ENCODE measurements at places on chromosomes 16 and 17.

GRCh38 chr16:59030923-59031485, 296.9 kb upstream of the GOT2 start:
- no peak for DNase-seq
- H3K36me3 ChIP-seq, result no peaks in the 10 kb centered on the region
- H3K27me3 ChIP-seq, result no peaks in the 10 kb centered on the region
- no peaks in the 10 kb centered on the region for H3K4me1 ChIP-seq
- no peak overlapping the region for H3K4me3 ChIP-seq

DNA sequence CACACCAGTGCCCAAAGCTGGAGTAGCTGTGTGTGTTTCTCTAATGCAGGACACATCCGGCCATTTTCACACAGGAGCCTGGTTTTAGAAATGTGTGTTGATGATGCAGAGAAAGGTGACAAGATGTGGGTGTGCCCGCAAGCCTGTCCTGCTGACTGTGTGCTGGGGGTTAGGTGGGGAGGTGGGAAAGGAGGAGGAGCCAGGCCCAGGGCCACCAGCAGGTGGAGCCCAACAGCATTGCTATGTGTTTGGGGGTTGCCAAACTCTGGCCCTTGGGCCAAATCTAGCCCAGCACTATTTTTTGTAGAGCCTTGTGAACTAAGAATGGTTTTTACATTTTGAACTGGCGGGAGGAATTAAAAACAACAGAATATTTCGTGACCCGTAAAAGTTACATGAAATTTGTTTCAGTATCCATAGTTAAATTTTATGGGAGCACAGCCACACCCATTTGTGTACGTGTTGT, 61.7 kb upstream of the LGALS9 start:
- H3K4me3 ChIP-seq, result no peak overlapping the region
- H3K27ac ChIP-seq, result peak overlapping the region; percentile 80
- H3K36me3 ChIP-seq, result no peaks in the 10 kb centered on the region
- H3K27me3 ChIP-seq, result no peaks in the 10 kb centered on the region
- H3K4me1 ChIP-seq, result peaks cover 30% of the 10 kb centered on the region

GRCh38 chr16:22239131-22239805, 33.2 kb downstream of the EEF2K start:
- no peaks in the 10 kb centered on the region for H3K27me3 ChIP-seq
- no peak overlapping the region for H3K4me3 ChIP-seq
- H3K36me3 ChIP-seq, result no peaks in the 10 kb centered on the region
- no peaks in the 10 kb centered on the region for H3K4me1 ChIP-seq

DNA sequence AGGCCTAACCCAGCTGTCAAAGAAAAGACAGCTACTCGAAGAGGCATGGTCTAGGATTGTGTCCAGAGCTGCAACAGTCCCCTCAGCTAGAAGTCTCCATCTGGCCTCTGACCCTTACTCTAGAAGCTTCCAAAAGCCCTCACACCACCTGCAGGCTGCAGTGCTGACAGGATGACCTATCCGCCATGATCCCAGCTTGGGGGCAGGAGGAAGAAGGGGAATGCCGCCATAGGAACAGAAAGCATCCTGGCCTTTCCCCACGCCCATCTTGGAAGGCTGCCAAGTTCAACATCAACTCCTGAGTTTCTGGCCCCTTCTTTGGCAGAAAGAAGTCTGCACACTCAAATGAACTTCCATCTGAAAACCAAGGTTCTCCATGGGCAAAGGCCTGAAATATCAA, 3.1 kb upstream of the KRT36 start:
- H3K27me3 ChIP-seq, result no peaks in the 10 kb centered on the region
- no peaks in the 10 kb centered on the region for H3K36me3 ChIP-seq
- no peak for DNase-seq
- H3K27ac ChIP-seq, result no peak overlapping the region

GRCh38 chr17:50754521-50754920, 12.8 kb downstream of the ANKRD40CL start:
- no peaks in the 10 kb centered on the region for H3K27me3 ChIP-seq
- no peak for DNase-seq
- H3K27ac ChIP-seq, result no peak overlapping the region
- H3K4me3 ChIP-seq, result no peak overlapping the region
- H3K36me3 ChIP-seq, result peaks cover 32% of the 10 kb centered on the region

- H3K4me1 ChIP-seq, result no peaks in the 10 kb centered on the region
- no peak overlapping the region for H3K4me3 ChIP-seq
- H3K36me3 ChIP-seq, result no peaks in the 10 kb centered on the region
- DNase-seq, result no peak
Observed at GRCh38 chr16:84239141-84239769, 557 bp downstream of the KCNG4 start.

GRCh38 chr16:89044418-89045180, 49.1 kb upstream of the ACSF3 start:
- no peak for DNase-seq
- H3K27ac ChIP-seq, result no peak overlapping the region
- H3K4me1 ChIP-seq, result 0 out of 2 replicates have a peak, but pooled peaks cover 5% of the 10 kb centered on the region
- H3K36me3 ChIP-seq, result no peaks in the 10 kb centered on the region
- no peaks in the 10 kb centered on the region for H3K27me3 ChIP-seq
- H3K4me3 ChIP-seq, result no peak overlapping the region

GRCh38 chr16:66605979-66606751, 1.7 kb downstream of the CMTM3 start:
- DNase-seq, result no peak
- H3K36me3 ChIP-seq, result no peaks in the 10 kb centered on the region
- H3K27ac ChIP-seq, result no peak overlapping the region
- H3K27me3 ChIP-seq, result peaks cover 7% of the 10 kb centered on the region

GRCh38 chr17:68400404-68400735, 56.9 kb downstream of the WIPI1 start:
- H3K4me3 ChIP-seq, result no peak overlapping the region
- H3K27ac ChIP-seq, result no peak overlapping the region

DNA sequence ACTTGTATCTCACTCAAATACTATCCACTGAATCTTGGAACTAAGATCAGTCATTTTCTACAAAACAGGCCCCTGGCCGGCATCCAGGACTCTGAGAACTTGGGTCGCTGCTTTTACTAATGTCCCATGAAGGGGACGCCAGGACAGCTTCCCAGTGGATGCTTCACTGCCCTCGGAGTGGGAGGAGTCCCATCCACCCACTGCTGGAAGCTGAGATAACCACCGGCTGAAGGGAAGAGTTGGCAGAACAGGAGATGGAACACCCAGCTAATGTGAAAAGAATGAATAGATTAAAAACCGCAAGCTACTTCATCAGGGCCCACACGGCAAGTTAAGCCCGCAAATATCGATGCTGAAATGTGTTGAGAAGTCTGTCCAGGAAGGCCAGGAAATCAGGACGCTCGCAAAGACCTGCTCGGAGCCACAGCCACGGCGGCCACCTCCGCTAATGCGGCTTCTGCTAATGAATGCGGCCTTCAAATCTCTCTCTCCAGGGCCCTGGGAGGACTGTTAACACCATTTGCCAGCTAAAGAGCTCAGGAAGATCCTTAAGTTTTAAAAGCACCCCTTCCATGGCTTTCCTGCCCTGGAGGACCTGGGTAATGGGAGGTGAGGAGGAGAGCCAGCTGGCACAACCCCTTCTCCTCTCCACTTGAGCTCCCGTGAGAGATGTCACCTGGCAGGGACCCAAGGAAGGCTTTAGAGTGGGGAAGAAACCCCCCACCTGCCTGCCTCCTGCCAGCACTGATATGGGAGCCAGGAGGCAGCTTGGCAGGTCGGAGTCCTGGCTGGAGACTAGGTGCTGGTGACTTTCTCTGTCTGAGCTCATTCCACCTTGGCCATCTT, 226.6 kb upstream of the RPL38 start:
- no peak for DNase-seq
- H3K4me3 ChIP-seq, result no peak overlapping the region
- no peaks in the 10 kb centered on the region for H3K36me3 ChIP-seq
- H3K4me1 ChIP-seq, result no peaks in the 10 kb centered on the region

GRCh38 chr17:58084317-58084981, 1.2 kb downstream of the DYNLL2 start:
- peaks cover 32% of the 10 kb centered on the region for H3K4me1 ChIP-seq
- peak overlapping the region; percentile 90 for H3K4me3 ChIP-seq
- no peak overlapping the region for H3K27ac ChIP-seq
- peak; percentile 72 for DNase-seq
- H3K36me3 ChIP-seq, result peaks cover 25% of the 10 kb centered on the region
- no peaks in the 10 kb centered on the region for H3K27me3 ChIP-seq

DNA sequence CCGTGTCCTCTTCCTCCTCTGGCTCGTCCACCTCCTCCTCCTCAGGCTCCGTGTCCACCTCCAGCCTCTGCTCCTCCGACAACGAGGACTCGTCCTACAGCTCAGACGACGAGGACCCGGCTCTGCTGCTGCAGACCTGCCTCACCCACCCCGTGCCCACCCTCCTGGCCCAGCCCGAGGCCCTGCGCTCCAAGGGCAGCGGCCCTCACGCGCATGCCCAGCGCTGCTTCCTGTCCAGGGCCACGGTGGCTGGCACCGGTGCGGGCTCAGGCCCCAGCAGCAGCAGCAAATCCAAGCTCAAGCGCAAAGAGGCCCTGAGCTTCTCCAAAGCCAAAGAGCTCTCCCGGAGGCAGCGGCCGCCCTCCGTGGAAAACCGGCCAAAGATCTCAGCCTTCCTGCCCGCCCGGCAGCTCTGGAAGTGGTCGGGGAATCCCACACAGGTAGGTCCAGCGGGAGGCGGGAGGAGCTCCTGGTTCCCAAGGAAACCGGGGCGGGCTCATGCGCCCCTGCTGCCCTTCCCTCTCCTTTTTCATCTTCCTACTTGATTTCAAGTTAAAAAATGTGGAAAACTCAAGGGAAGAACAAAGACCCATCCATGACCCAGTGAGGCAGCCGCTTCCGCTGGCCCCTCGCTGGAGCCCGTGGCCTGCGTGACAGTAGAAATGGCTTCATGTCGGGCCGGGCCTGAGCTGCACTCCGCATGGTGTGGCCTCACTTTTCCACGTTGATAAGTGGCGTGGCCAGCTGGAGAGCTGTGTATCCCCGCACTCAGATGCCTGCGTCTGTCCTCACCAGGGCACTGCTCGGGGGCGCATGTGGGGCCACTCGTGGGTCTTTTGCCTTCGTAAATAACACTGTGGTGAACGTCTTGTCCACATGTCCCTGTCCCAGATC, 50.7 kb downstream of the ACTG1 start:
- no peaks in the 10 kb centered on the region for H3K27me3 ChIP-seq
- no peaks in the 10 kb centered on the region for H3K36me3 ChIP-seq
- H3K4me3 ChIP-seq, result no peak overlapping the region
- no peak overlapping the region for H3K27ac ChIP-seq
- no peak for DNase-seq

- H3K4me1 ChIP-seq, result 0 out of 2 replicates have a peak, but pooled peaks cover 3% of the 10 kb centered on the region
- no peak overlapping the region for H3K27ac ChIP-seq
- no peak overlapping the region for H3K4me3 ChIP-seq
Observed at GRCh38 chr16:9964426-9964825, 217.8 kb downstream of the GRIN2A start.

DNA sequence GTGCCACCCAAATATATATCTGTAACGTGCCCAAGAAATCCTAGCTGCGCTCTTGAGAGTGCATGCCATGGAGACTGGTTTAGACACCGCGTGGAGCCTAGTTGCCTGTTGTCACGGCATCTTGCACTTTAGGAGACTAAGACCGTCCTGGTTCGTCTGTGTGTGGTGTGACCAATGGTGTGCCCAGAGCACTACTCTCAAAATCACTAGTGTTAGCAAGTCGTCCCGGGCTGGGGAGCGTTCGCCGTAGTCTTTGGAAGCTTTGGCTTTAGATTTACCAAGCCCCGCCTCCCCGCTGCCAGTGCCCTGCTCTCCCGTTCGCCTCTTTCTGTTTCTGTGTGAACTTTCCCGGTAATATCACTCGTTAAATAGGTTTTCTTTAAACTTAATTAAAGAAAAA, 27.0 kb downstream of the CLUH start:
- H3K4me3 ChIP-seq, result no peak overlapping the region
- no peaks in the 10 kb centered on the region for H3K27me3 ChIP-seq
- H3K36me3 ChIP-seq, result peaks cover 17% of the 10 kb centered on the region
- no peak for DNase-seq

DNA sequence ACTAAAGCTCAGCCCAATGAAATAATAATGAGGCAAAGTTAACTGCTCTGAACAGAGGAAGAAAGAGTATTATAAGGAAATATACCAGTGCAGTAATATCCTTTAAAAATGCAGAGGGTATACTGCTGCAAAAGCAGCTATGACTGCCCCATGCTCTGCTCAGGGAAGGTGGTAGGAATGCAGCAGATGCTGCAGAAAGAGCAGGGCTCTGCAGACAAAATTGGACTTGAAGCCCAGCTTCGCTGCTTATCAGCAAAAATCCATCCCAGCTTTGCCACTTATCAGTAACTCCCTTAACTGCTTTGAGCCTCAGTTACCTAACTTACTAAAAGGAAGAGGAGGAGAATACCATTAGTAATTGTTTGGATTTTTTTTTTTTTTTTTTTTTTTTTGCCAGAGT, 533.8 kb upstream of the CDH5 start:
- H3K36me3 ChIP-seq, result no peaks in the 10 kb centered on the region
- no peak for DNase-seq
- H3K4me3 ChIP-seq, result no peak overlapping the region

- no peak for DNase-seq
- H3K36me3 ChIP-seq, result peaks cover 28% of the 10 kb centered on the region
- H3K4me3 ChIP-seq, result no peak overlapping the region
- no peaks in the 10 kb centered on the region for H3K27me3 ChIP-seq
- H3K4me1 ChIP-seq, result peaks cover 4% of the 10 kb centered on the region
- H3K27ac ChIP-seq, result no peak overlapping the region
Observed at GRCh38 chr17:78223061-78223460, 8.4 kb upstream of the TMEM235 start.

GRCh38 chr16:78804058-78804735, 704.7 kb downstream of the WWOX start:
- no peak overlapping the region for H3K27ac ChIP-seq
- no peak for DNase-seq
- H3K36me3 ChIP-seq, result no peaks in the 10 kb centered on the region
- no peaks in the 10 kb centered on the region for H3K27me3 ChIP-seq
- H3K4me1 ChIP-seq, result no peaks in the 10 kb centered on the region
- H3K4me3 ChIP-seq, result no peak overlapping the region

DNA sequence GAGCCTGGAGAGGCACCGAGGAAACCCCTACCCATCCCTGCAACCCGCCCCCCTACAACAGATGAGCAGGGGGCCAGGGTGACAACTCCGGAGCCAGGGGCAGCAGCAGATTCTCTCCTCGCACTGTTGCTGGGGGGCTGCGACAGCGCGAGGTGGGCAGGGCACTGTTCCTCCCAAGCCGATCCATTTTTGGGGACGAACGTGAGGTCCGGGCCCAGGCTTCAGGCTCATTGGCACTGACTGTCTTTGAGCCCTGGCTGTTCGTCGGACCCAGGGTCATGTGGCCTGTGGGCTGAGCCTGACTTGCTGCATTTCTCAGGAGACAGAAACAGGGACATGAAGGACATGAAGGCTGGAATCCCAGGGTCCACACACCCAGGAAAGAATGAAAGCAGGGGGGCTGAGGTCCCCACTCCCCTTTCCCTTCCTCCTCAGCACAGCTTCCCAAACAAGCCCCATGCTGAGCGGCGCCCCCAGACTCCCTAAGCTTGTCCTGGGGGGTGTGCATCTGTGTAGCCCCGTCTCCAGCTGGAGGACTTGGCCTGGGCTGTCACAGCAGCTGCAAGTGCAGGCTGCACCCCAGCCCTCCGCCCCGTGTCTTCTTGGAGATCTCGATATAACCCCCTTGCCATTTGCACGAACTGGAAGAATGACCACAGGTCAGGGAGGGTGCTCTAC, 18.7 kb downstream of the CEP295NL start:
- no peaks in the 10 kb centered on the region for H3K36me3 ChIP-seq
- H3K27ac ChIP-seq, result peak overlapping the region; percentile 78
- H3K27me3 ChIP-seq, result no peaks in the 10 kb centered on the region
- peaks cover 14% of the 10 kb centered on the region for H3K4me1 ChIP-seq
- DNase-seq, result peak; percentile 31
- H3K4me3 ChIP-seq, result peak overlapping the region; percentile 35

GRCh38 chr17:16491703-16492612, at the start of gene LRRC75A:
Gene LRRC75A (minus strand): TSS chr17:16492193. CDS start chr17:16491990, 203 bp downstream.
- H3K27me3 ChIP-seq, result no peaks in the 10 kb centered on the region
- H3K27ac ChIP-seq, result peak within 1 kb of the TSS; percentile 50
- peak; percentile 86 for DNase-seq
- peaks cover 43% of the 10 kb centered on the region for H3K4me1 ChIP-seq
